ENCODE measurements at places on chromosomes 13 and 19. TPM values are rescaled to one million over a fixed set of nuclear protein-coding genes. Genes with fewer than 3 reads are reported as not detected.

The FAM216B gene
- not detected for total RNA-seq

The LILRB2 gene
- total RNA-seq, result 9.2 TPM

The GRK1 gene
- not detected for total RNA-seq

The GIPC3 gene
- 0.36 TPM for total RNA-seq

The ANGPTL8 gene
- total RNA-seq, result not detected
